ENCODE measurements at places on chromosomes 12 and 14. TPM values are rescaled to one million over a fixed set of nuclear protein-coding genes. Genes with fewer than 3 reads are reported as not detected.

DNA sequence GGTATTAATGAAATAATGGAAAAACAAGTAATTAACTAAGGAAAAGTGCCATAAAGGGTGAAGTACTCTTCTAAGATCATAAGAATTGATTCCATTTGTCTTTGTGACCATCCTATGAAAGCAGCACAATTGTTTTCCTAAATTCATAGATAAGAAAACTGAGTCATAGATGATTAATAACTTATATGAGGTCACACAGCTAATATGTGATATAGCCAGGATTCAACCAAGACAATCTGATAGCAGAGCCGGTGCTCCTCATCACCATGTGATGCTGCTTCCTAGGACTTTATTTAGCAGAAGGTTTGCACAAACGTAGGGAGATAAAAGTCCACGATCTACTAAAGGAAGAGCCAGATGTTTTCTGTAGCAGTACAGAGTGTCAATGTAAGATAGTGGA lies 181.5 kb upstream of the SYT1 start:
- DNase-seq: no peak
- H3K4me1 ChIP-seq: no peaks in the 10 kb centered on the region
- no peaks in the 10 kb centered on the region for H3K27me3 ChIP-seq
- H3K4me3 ChIP-seq: no peak overlapping the region
- H3K36me3 ChIP-seq: no peaks in the 10 kb centered on the region
- no peak overlapping the region for H3K27ac ChIP-seq

DNA sequence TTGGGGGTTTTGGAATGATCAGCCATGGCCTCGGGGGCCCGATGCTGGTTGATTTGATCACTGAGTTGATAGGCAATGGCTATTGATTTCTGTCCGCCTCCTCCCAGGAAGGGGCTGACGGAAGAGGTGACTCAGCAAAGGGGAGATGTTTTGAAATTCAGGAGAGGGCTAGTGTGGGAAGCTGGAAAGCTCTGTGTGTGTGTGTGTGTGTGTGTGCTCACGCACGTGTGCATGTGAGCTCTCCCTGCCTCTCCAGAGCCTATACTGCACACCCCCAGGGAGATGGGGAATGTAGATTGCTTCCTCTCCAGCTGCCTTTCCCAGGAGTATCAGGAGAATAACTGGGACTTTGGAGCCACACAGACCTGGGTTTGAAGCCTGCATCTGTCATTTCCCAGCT lies 184.9 kb upstream of the MYL2 start:
- H3K36me3 ChIP-seq: no peaks in the 10 kb centered on the region
- H3K27ac ChIP-seq: no peak overlapping the region
- no peaks in the 10 kb centered on the region for H3K27me3 ChIP-seq
- H3K4me3 ChIP-seq: no peak overlapping the region

DNA sequence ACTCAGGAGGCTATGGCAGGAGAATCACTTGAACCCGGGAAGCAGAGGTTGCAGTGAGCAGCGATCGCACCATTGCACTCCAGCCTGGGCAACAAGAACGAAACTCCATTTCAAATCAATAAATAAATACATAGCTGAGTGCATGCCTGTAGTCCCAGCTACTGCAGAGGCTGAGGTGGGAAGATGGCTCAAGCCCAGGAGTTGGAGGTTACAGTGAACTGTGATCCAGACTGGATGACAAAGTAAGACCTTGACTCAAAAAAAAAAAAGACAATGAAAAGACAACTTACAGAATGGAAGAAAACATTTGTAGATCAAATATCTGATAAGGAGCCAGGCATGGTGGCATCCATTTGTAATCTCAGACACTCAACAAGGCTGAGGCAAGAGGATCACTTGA lies 27.6 kb downstream of the ZFYVE1 start:
- H3K4me1 ChIP-seq: no peaks in the 10 kb centered on the region
- H3K27ac ChIP-seq: no peak overlapping the region
- no peaks in the 10 kb centered on the region for H3K27me3 ChIP-seq
- DNase-seq: no peak
- no peak overlapping the region for H3K4me3 ChIP-seq
- no peaks in the 10 kb centered on the region for H3K36me3 ChIP-seq

DNA sequence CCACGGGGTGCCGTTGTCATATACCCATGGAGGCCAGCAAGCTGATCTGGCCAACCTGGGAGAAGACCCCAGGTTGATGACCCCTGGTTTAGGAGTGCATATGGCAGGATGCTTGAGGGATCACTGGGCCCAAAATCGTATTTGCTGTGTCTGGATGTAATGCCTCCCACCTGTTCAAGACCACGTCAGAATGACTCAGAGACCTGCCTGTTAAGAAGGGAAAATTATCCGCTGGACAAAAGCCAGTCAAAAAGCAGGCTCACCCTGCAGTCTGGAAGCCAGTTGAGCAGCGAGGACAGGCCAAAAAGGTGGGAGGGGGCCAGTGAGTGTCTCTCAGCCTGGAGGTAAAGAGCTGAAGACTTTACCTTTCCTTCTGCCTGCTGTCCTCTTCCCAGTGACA lies 449.2 kb downstream of the DPF3 start:
- no peaks in the 10 kb centered on the region for H3K4me1 ChIP-seq
- no peak overlapping the region for H3K4me3 ChIP-seq
- H3K27ac ChIP-seq: no peak overlapping the region
- H3K36me3 ChIP-seq: no peaks in the 10 kb centered on the region
- H3K27me3 ChIP-seq: no peaks in the 10 kb centered on the region

DNA sequence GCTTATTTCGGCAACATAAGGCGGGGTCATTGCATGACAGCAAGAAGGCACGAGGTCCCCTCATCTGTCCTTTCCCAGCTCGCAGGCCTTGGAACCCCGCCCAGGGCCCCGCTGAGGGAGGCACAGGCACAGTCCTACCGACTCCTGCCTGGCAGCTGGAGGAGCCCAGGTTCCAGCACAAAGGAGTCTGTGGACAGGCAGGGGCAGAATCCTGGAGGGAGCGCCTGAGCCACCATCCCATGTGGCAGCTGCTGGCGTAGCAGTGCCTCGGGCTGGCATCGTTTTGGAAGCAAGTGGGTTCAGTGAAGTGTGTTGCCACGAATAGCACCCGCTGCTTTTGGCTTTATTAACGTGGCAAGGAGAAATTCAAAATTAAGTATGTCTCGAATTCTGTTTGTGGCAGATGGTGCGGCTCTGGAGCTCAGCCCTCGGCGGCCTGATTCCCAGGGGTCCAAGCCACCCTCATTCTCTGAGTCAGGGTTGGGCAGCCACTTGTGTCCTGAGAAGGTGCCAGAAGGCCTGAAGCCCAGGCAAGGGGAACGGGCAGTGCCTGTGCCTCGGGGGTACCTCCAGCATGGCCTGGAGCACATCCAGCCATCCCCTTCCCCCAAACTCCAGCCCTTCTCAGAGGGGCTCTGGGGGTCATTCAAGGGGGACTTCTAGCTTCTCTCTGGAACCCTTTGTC lies 35.9 kb downstream of the SLC8B1 start:
- no peak overlapping the region for H3K4me3 ChIP-seq
- DNase-seq: no peak
- peak overlapping the region; percentile 42 for H3K27ac ChIP-seq
- no peaks in the 10 kb centered on the region for H3K36me3 ChIP-seq

DNA sequence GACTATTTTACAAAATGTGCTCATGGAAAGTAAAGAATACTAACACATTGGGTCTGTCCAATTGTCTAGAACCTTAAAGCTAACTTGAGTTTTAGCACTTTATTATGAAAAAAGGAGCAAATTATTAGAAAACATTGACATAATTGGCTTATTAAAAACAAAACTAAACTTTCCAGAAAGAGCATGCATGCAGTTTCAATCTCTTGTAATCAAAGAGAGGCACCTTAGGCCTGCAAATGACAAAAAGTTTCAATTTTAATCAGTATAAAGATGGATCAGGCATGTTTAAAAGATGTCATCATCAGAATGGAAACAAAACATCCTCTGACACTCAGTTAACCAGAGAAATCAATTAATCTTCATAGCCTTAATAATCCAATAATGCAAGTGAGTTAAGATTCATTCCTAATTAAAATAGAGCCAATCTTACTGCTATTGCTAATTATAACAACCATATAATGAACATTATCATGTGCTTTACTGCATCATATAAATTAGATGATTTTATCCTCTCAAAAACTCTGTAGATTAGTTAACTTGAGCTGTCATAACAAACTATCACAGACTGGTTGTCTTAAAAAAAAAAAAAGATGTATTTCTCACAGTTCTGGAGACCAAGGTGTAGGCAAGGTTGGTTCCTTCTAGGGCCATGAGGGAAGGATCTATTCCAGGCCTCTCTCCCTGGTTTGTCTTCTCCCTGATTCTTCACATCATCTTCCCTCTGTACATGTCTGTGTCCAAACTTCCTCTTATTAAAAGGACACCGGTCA lies 131.4 kb downstream of the RPAP3 start:
- H3K4me1 ChIP-seq: no peaks in the 10 kb centered on the region
- no peak overlapping the region for H3K4me3 ChIP-seq
- DNase-seq: no peak
- no peak overlapping the region for H3K27ac ChIP-seq
- H3K36me3 ChIP-seq: no peaks in the 10 kb centered on the region
- H3K27me3 ChIP-seq: no peaks in the 10 kb centered on the region

DNA sequence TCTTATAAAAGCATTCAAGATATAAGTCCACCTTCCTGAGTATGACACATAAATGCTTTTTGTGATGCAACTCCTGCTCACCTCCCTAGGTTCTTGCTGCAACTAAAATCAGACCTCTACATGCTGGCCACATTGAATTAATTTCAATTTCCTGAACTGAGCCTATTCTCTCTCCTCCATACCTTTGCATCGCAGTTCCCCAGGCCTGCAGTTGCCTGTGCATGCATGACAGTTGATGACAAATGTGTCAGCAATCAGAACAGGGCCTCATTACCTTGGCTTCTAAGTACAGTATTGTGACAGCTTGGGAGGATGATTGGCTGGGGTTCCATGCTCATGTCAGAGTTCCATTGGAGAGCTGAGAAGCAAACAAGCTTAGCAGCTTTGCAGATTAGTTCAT lies 3.9 kb upstream of the TM7SF3 start:
- H3K36me3 ChIP-seq: no peaks in the 10 kb centered on the region
- no peak overlapping the region for H3K4me3 ChIP-seq
- no peak overlapping the region for H3K27ac ChIP-seq
- no peaks in the 10 kb centered on the region for H3K27me3 ChIP-seq
- H3K4me1 ChIP-seq: peaks cover 20% of the 10 kb centered on the region
- no peak for DNase-seq

- no peak overlapping the region for H3K4me3 ChIP-seq
- H3K36me3 ChIP-seq: peaks cover 4% of the 10 kb centered on the region
- H3K27ac ChIP-seq: no peak overlapping the region
- H3K27me3 ChIP-seq: no peaks in the 10 kb centered on the region
- no peak for DNase-seq
- no peaks in the 10 kb centered on the region for H3K4me1 ChIP-seq
Measured at GRCh38 chr12:48336564-48336963, 14.2 kb downstream of the ZNF641 start.

- H3K27me3 ChIP-seq: peaks cover 3% of the 10 kb centered on the region
- peak; percentile 40 for DNase-seq
- no peaks in the 10 kb centered on the region for H3K36me3 ChIP-seq
- H3K4me1 ChIP-seq: peaks cover 11% of the 10 kb centered on the region
- H3K27ac ChIP-seq: no peak overlapping the region
- H3K4me3 ChIP-seq: no peak overlapping the region
Measured at GRCh38 chr12:106712768-106713167, 61.7 kb upstream of the RIC8B start.

DNA sequence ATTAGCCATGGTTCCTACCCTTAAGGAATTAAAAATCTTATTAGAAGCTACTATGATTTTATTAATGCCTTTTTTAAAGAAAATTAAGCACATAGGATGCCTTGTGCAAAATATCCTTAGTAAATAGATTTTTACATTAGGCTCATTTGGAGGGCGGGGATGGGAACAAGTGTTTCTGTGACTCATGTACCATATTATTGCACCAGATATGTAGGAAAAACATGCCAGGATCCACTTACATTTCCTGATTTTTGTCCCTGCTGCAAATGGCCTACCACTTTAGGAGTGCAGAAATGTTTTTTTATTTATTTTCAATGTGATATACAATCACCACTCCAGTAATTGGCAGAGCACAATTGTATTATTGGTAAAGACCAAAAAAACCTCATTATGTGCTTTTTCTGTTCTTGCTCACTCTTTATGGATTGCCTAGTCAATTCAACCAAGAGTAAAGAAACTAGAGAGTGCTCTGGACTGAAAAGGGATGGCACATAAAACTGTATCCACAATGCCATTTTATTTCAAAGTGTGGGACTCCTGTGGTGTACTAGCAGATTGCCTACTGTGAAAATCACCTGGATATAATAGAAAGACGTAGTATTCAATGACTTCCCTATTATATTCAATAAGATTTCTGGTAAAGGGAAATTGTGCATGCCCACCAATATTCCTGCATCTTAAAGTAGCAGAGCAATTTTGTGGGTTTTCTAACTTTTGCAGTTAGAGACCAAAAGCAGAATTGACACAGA lies 86.9 kb downstream of the ANO6 start:
- no peak for DNase-seq
- no peaks in the 10 kb centered on the region for H3K27me3 ChIP-seq
- H3K4me3 ChIP-seq: no peak overlapping the region
- H3K27ac ChIP-seq: no peak overlapping the region
- H3K4me1 ChIP-seq: no peaks in the 10 kb centered on the region
- H3K36me3 ChIP-seq: no peaks in the 10 kb centered on the region

DNA sequence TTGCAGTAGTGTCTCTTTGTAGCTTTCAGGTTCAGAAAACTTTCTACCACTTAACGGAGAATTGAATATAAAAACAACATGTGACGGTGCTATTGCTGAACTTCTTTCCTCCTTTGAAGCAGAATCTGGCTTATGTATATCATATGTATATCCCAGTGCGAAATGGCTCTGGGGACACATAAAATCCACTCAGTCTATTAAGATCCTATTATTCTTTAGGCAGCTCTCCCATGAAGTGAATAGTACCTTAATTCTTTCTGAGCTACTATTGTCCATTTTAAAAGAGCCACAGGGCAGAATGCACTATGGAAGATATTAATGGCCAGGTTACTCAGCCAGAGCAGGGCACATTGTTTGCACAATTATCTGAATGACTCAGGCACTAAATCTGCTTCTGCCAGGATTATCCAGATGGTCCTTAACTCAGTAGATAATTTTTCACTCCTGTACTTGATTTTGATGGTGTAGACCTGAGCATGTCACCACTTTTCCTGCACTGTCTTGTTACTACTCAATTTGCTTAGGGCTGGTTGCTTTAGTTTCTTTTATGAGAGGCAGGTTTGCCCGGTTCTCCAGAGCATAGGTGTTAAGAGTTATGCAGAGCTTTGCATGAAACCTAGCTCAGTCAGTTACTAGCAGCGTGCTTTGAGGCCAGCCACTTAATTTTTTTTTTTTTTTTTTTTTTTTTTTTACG lies 5.5 kb downstream of the CNTN1 start:
- H3K4me1 ChIP-seq: peaks cover 4% of the 10 kb centered on the region
- H3K36me3 ChIP-seq: no peaks in the 10 kb centered on the region
- H3K27ac ChIP-seq: no peak overlapping the region

NEK9 gene
- 24.4 TPM for total RNA-seq

OR4K14 gene
- total RNA-seq: not detected

ARHGEF40 gene
- 62.1 TPM for total RNA-seq

HOXC5 gene
- not detected for total RNA-seq

ALX1 gene
- total RNA-seq: not detected

PTCSC3 gene
- total RNA-seq: not detected

SPTB gene
- 0.37 TPM for total RNA-seq

All from transverse colon (tissue), 4 donors.